ENCODE measurements at places on chromosomes 6 and 20.

- DNase-seq, result no peak
Measured at GRCh38 chr6:85402922-85403321, 47.0 kb upstream of the NT5E start.

GRCh38 chr6:25175681-25176080, 103.5 kb upstream of the CARMIL1 start:
- no peak for DNase-seq

DNA sequence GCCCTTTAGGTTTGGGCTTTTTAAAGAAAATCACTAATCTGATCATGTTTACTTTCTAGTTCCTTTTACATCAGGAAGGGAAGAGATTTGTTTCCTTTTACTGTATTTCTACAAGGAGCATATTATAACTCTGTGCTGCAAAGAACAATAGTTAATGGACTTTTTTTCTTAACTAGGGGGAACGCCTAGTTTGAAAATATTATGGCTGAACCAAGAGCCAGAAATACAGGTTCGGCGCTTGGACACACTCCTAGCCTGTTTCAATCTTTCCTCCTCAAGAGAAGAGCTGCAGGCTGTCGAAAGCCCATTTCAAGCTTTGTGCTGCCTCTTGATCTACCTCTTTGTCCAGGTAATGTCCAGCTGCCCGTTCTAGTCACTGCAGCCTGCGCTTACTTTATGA, 41.4 kb downstream of the FAM120B start:
- no peak for DNase-seq

DNA sequence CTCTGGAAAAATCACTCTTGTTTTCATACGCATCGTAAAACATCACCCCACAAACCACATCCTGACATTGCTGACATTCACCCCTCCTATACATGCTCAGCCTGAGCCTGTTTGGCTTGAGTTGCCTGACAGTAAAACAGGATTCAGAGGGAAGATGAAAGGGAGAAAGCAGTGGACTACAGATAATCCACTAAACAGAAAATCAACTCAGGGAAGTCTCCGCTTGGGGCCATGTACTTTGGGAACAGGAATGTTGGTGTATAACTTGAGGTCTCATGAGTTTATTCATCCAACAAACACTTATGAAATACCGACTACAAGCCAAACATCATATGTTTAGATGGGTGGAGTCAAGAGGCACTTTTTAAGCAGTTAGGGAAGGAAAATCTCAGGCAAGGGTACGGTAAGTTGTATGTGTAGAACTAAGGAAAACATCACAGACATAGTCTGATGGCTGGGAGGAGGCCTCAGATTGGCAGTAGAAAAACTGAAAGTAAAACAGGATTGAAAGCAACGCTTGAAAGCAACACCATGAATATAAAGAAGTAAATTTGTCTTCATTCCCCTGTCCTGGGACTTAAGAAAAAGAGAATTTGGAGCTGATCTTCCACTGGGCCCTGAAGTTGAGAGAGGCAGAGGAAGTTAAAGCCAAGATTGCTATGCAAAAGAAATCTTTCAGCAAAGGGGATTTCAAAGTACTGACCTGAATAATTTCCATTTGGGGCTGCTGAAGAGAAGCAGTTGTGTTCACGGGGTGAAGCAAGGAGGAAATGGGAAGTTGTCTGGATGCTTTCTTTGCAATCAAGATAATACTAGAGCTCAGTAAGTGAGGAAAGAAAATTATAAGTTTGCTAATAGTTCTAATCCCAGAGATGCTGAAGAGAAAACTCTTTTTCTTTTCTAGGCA, 28.8 kb downstream of the PDE7B start:
- DNase-seq, result no peak

GRCh38 chr6:158313989-158314388, 1.7 kb downstream of the TULP4 start:
- no peak for DNase-seq

- DNase-seq, result no peak
Measured at GRCh38 chr6:90701146-90701781, 114.4 kb upstream of the MAP3K7 start.

DNA sequence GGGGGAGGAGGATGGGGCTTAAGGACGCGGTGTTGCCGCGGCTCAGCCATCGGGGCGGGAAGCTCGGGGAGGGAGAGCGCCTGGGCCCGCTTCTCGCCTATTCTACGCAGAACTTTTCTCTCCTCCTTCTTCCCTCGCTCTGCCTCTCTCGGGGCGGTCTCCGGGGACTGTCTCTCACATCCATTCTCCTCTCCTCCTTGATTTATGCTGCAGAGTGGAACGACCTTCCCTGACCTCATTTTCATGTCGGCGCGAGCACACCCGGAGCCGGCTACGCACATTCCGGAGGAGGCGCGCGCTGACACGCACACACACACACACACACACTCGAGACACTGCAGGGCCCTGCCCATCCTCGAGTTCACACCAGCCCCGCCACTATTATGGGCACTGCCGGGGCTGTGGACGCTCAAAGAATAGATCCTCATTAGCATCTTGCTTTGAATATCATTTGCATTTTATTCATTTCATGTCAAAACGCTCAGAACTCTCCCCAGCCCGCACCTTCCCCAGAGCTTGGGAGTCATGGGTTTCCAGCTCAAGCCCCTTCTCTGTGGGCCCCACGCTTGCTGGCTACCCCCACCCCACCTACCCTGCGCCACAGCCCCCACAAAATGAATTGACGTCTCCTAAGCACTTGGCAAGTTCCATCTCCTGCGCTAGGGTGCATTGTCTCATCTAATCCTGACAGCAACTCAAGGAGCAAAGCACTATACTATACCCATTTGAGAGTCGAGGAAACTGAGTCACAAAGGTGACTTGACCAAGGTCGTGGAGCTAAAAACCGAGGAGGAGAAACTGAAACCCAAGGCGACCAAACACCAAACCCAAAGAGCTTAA, 36.8 kb downstream of the NCR2 start:
- DNase-seq, result peak; percentile 44

- no peak for DNase-seq
Measured at GRCh38 chr6:97175806-97176205, 107.2 kb downstream of the MMS22L start.

DNA sequence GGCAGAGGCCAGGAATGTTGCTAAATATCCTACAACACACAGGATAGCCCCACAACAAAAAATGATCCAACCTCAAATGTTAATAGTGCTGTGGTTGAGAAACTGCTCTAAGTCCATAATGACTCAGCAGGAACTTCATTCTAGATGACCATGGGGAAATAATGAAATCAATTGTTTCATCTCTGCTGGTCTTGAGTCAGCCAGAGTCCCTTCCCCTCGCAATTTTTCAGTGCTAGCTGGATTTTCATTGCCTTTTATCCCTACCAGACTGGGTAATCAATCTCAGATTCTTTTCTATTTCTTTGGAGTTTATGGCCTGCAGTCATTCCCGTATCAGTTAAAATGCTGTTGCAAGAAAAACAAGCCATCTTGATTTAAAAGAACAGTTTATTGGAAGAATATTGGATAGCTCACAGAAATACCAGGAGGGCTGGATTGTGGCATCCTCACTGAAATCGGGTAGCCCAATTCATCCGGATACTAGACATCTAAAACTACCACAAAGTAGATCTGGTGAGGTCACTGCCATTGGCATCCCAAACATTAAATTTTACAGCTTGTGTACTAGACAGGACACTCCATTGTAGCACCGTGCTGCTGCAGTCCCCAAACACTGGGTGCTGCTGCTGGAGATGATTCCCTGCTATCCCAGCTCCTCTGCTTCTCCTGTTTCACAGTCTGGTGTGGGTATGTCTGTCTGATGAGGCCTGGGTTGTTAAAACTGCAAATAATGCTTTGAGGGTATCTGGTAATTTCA, 30.3 kb upstream of the POPDC3 start:
- DNase-seq, result no peak

DNA sequence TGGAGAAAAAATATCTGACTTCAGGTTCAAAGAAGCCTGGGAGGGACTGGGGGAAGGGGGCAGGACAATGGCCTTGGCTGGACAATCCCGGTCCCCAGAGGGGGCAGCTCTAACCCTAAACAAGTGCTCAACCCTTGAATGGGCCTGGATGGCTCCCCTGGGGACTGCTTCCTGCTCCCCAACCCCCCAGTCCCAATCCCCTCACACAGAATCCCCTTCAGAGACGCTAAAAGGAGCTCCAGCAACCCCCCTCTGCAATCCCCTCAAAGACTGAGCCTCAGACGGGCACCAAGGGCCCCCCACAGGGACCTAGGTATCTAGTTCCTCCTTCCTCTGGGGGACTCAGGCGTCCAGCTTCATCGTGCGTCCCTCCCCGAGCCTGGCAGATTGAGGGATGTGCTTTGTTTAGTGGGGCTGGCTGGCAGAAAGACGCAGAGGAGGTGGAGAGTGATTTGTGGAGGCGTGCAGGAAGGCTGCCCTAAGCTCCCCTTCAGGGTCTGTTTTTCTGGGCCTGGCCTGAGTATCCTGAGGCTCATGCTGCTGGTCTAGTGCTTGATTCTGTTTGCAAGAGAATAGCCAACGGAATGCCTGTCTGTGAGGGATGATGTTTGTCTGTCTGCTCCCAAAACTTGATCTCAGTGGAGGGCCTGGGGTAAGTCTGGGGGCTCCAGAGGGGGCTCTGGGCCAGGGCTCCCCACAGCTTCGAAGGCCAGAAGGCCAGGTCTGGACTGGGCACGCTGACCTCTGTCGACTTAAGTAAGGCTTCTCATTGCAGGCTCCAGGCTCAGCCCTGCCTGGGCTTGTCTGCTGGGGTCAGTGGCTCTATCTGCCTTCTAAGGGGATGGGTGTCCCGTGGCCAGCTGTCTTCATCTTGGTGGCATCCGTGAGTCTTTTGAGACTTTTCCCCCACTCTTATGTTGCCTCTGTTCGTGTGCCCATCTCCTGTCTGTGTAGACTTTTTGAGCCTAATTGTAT, 1.7 kb upstream of the POU5F1 start:
- DNase-seq, result no peak

DNA sequence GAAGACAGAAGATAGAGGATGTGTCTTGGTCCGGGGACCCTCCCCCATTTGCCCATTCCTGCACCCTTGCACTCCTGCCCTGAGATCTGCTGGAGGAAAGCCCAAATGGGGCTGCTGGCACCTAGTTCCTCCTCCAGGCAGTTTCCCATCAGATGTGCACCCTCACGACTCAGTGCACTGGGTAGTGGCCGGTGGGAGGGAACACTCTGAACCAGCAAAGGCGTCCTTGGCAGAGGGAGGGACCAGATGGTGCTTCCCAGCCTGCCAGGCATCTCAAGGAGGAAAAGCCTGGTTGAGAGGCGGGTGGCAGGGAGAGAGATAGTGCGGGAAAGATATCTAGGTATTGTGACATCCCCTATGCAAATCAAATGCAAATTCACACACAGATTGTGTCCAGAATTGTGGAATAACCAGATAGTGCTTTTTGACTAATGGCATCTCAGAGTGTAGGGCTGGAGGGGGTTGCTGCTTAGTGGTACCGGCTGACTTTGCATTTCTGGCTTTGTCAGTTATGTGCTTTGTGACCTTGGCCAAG, 19.5 kb downstream of the TMEM151B start:
- no peak for DNase-seq

GRCh38 chr6:130368576-130368975, 2.8 kb downstream of the TMEM200A start:
- DNase-seq, result no peak

- DNase-seq, result no peak
Measured at GRCh38 chr20:59159493-59160376, 3.9 kb upstream of the ZNF831 start.

- no peak for DNase-seq
Measured at GRCh38 chr6:158058171-158058651, 76.5 kb downstream of the SYNJ2 start.

- no peak for DNase-seq
Measured at GRCh38 chr6:88825856-88826255, 137.6 kb downstream of the RNGTT start.
